ENCODE measurements at places on chromosomes 7 and 10. TPM values are rescaled to one million over a fixed set of nuclear protein-coding genes. Genes with fewer than 3 reads are reported as not detected.
A peak's percentile ranks its signal among the peaks of the same experiment; 100 is the strongest.

DNA sequence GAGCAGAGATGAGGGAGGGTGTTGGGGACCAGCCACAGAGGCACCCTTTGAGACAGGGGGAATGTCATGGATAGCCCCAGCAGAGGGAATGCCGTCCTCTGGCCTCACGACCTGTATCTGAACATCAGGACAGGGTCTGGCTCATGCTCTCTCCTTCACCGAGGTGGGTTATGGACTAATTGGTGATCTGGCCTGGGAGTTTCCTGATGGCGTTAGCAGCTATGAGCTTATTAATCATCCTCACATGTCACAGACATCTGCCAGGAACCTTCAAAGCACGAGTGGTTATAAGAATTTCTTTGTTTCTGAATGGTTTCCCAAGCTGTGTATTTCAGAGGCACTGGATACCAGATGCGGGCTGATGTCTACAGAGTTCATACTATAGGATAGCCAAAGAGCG lies 6.9 kb downstream of the CPA4 start:
- no peak for DNase-seq

GRCh38 chr10:3185386-3185785 lies 12.8 kb upstream of the PITRM1 start:
- no peak for DNase-seq

CLEC5A gene
- 0.26 TPM for polyA plus RNA-seq

GRCh38 chr7:20201380-20201779 lies 15.8 kb downstream of the MACC1 start:
- DNase-seq, result no peak

DNA sequence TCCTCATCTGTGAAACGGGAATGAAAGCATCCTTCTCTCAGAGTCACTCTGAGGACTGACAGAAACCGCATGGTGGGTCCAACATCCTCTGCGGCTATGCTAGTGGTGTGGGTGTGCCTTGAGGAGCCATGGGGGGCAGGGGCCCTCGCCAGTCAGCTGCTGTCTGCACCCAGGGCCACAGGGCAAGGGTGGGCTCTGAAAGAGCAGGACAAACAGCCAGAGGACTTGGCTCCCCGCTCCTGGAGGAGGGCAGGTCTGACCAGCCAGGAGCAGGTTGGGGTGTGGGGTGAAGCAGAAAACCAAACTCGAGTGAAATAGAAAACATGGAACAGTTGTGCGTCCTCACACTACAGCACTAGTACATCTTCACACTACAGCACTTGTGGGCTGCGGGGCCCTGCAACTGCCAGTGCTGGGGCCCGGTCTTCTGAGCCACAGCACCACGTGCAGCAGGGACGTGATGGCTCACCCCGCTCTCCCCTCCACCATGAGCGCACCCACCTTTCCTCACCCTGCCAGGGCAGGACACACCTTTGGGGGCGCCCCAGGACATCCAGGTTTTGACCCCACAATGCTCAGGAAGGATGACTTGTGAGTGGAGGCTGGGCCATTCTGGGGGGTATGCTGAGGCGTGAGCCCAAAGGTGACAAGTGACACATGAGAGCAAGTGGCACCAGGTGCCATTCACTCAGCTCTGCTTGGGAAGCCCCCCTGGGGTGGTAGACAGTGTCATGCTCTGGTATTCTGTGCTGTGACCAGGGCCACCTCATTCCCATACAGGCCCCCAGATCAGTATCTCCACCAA lies 96.1 kb upstream of the RET start:
- DNase-seq, result no peak

CTNNA3 gene
- polyA plus RNA-seq, result 4.0 TPM

- no peak for DNase-seq
Observed at GRCh38 chr7:38660427-38661099, 29.4 kb upstream of the AMPH start.

SFRP4 gene
- polyA plus RNA-seq, result 1.9 TPM

DNA sequence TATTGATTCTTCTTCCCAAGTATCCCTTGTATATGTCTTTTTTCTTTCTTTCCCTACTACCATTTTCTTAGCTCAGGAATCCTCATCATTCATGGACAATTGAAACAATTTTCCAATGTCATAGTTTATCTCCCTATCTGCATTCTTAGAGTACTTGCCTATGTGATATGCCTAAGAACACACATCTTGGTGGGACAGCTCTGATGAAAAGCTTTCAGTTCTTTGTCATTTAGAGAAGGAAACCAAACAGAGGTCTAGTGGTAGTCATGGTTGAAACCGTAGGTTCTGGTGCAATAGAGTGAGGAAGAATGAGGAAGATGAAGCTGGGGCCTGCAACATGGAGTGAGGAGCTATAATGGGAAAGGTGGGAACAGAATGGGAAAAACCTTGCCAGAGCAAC lies 28.2 kb downstream of the TDRD1 start:
- no peak for DNase-seq

DNA sequence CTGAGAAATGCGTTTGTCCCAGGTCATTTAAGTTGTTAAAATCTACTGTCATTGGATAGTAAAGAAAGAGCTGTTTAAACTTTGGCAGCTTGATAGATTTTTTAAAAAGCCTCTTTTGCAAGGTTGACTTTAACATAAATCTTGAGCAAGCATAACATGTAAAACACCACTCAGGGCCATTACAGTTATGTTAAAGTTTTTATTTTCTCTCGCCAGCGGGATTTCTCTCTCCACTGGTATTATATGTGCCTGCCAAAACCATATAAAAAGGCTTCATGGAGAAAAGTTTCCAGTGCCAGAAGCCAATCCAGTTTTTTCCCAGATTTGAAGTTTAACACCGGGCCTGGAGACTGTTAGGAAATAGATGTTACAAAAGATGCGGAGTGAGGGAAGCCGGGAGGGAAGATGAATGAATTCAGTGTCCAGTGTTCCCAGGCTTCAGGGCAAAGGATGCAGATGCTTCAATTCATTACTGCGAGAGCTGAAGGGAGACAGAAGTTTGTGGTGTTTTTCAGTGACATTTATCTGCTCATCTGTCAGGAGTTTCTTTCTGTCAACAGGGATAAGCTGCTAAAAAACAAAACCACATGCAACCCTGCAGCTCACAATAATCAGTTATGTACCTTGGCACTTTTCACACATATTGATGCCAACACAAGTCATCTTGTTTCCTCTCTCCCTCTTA lies 155.5 kb downstream of the SPAG6 start:
- no peak for DNase-seq

HOXA7 gene
- 24.8 TPM for polyA plus RNA-seq

GRCh38 chr10:15293862-15294842 lies 76.9 kb downstream of the FAM171A1 start:
- DNase-seq, result no peak

- DNase-seq, result no peak
Observed at GRCh38 chr7:2149672-2150444, 82.9 kb downstream of the MAD1L1 start.

PANK1 gene
- 54.1 TPM for polyA plus RNA-seq

LRRC4 gene
- polyA plus RNA-seq, result 8.7 TPM

GRCh38 chr10:22016046-22016705 lies 12.6 kb upstream of the DNAJC1 start:
- DNase-seq, result no peak

DNA sequence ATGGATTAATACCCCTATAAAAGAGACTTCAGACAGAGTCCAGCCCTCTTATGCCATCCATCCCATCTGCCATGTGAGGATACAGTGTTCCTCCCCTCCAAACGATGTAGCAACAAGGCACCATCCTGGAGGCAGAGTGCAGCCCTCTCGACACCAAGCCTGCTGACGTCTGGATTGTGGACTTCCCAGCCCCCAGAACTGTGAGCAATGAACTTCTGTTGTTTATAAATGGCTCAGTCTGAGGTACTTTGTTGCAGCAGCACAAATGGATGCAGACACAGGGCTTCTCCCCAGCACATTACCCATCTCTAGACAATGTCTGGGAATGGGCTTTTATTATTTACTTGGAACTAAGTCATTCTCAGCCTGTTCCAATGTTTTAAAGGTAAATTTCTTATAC lies 195.6 kb downstream of the WDR37 start:
- no peak for DNase-seq

DNA sequence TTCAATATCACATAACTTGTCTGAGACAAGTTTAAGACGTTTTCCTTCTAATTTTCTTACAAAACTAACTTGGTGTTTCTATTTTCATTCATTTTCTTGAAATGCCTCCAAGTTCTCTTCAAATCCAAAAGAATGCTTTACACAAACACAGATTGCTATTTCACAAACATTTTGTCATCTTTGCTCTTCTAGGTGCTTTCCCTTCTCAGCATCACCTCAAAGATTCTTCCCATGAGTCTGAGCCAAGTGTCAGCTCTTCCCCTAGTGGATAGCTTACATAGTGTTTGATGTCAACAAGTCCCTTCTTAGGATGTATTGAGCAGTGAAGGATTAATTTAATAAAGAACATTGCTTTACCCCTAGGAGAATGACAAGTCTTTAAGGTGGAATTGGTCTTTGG lies 38.1 kb upstream of the SEMA3A start:
- no peak for DNase-seq

DNA sequence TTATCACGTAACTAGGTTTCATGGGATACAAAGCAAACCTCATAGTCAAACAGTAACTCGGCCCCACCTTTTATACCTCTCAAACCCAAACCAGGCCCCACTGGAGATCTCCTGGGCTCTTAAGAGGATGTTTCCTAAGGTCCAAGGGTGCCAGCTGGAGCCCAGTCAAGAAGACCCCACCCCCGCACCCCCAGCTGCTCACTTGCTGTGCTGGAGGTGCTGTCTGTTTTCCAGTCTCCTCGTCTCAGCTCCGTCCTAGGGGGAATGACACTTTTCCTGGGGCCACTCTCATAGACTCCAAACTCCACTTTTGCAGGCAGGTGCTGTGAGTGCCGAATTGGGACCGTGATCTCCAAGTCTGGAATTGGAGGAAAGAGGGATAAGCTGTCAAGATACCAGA lies 22.7 kb upstream of the TM9SF3 start:
- no peak for DNase-seq

DNA sequence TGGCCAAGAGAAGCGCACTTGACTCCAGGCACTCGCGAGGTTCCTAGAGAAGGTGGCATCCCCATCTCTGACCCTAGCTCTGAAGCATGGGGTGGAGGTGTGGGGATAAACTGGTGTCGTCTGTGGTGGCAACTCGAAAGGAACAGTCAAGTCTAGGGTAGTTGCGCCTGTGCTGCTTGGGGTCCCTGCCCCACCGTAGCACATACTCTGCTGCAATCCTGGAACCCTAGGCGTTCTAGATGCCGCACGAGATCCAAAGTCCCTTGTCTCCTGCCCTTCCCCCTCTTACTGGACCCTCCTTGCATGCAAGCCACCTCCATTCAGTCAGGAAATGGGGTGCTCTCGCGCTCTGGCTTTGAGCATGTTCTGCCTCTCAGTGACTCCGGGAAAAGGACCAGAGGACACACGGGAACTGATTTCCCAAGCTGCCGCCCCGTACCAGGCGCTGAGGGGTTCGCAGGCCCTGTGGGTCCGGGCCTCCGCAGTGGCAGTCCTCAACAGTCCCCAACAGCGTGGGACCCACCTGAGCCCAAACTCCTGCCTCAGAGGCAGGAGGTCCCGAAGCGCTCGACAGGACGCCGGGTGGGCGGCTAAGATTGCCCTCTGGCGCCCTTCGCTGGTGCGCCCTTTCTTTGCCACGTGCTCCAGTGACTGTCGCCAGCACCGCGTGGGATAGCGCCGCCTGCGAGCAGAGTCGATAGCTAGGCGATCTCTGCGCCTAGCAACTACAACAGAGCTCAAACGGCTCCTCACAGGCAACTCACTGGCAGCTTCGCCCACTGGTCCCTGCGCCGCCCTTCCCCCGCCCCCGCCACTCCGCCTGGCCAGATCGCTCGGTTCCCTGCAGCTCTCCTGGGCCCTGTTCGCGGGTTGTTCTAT lies 452.0 kb downstream of the REEP3 start:
- DNase-seq, result no peak

GRCh38 chr7:141590666-141591065 lies 39.5 kb downstream of the AGK start:
- DNase-seq, result no peak

SMC3 gene
- 116 TPM for polyA plus RNA-seq

GRCh38 chr10:102135956-102136526 lies 3.2 kb downstream of the PPRC1 start:
- no peak for DNase-seq

SFTPA1 gene
- not detected for polyA plus RNA-seq

- no peak for DNase-seq
Observed at GRCh38 chr10:110372656-110373055, 67.9 kb upstream of the SMNDC1 start.

DNA sequence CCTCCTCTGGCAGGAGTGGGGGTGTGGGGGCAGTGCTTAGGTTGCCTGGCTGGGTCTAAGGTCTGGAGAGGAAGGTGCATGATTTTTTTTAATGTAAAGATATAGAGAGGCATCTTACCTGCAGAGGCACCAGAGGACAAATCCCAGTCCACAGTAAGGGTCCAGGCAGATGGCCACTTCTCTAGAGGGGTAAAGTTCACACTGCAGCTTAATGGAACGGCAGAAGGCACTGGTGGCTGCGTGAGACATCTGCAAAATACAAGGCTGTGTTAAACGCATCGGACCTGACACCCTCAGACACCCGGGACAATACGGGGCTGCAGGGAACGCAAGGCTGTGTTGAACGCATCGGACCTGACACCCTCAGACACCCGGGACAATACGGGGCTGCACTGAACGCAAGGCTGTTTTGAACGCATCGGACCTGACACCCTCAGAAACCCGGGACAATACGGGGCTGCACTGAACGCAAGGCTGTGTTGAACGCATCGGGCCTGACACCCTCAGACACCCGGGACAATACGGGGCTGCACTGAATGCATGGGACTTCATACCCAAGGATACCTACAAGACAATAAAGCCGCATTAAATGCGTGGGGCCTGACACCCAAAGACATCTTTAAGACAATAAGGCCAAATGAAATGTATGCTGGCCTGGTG lies 206.0 kb downstream of the ZMYND11 start:
- DNase-seq, result no peak

DNA sequence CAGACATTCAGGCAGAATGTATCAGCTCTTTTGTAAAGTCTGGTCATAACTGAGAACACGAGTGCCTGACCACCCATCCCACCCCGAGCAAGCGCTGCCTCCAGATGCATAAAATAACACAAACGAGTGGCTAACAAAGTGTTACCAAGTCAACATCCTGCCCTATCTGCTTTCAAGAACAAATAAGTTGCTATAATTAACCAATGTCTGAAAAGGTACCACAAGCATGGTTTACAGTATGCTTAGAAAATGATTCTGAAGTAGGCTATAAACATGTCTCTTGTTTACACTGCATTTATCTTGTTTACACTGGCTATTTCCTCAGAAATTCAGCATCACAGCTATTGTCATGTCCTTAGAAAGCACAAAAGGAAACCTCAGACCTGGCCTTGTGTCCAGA lies 49.5 kb downstream of the PIK3AP1 start:
- no peak for DNase-seq

GRCh38 chr7:34675749-34676374 lies 17.8 kb downstream of the NPSR1 start:
- DNase-seq, result no peak

GRCh38 chr10:3681642-3682554 lies 103.1 kb downstream of the KLF6 start:
- DNase-seq, result no peak

WNT8B gene
- polyA plus RNA-seq, result 0.69 TPM

TEX47 gene
- not detected for polyA plus RNA-seq

GRCh38 chr7:74027683-74028320 lies at the start of gene ELN:
ELN (plus strand) TSS chr7:74028173; CDS start chr7:74028188, 15 bp downstream.
- peak; percentile 52 for DNase-seq
